PC-9 (cell line): ENCODE measurements at places on chromosomes 11 and 22. TPM values are rescaled to one million over a fixed set of nuclear protein-coding genes. Genes with fewer than 3 reads are reported as not detected.

DNA sequence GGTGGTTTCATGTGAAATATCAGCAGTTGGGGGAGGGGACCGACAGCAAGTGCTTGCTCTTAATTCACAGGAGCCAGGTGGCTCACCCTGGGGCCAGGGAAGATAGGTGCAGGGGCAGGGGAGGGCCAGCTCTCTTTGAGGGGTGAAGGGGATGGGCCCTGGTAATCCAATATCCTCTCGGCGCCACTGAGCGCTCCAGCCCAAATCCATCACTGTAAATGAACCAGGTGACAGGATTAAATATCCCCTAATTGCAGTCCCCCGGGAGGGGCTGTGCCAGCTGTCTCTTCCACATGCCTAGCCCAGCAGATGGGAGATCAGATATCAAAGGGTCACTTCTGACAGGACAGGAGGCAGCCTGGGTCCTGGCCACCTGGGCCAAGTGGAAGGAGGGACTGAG is 531.8 kb upstream of the CADM1 start:
- no peaks in the 10 kb centered on the region for H3K4me1 ChIP-seq
- peaks cover 14% of the 10 kb centered on the region; the same call in 1 of the 2 replicates for H3K27me3 ChIP-seq
- H3K4me3 ChIP-seq, result no peak overlapping the region
- no peak overlapping the region for H3K27ac ChIP-seq
- no peak for DNase-seq

GRCh38 chr11:17734418-17734911 is at the start of gene KCNC1:
TSS of gene KCNC1 (plus strand) at chr11:17734781. CDS start at chr11:17736003, 1,222 bp downstream.
- no peaks in the 10 kb centered on the region for H3K4me1 ChIP-seq
- H3K27ac ChIP-seq, result no peak within 1 kb of the TSS
- no peak within 1 kb of the TSS for H3K4me3 ChIP-seq
- H3K27me3 ChIP-seq, result no peaks in the 10 kb centered on the region; the same call in 1 of the 2 replicates
- DNase-seq, result no peak
- no peaks in the 10 kb centered on the region for H3K36me3 ChIP-seq

The RIMBP3B gene
- 0.18 TPM in 1 of 2 replicates, not detected in the other for total RNA-seq

DNA sequence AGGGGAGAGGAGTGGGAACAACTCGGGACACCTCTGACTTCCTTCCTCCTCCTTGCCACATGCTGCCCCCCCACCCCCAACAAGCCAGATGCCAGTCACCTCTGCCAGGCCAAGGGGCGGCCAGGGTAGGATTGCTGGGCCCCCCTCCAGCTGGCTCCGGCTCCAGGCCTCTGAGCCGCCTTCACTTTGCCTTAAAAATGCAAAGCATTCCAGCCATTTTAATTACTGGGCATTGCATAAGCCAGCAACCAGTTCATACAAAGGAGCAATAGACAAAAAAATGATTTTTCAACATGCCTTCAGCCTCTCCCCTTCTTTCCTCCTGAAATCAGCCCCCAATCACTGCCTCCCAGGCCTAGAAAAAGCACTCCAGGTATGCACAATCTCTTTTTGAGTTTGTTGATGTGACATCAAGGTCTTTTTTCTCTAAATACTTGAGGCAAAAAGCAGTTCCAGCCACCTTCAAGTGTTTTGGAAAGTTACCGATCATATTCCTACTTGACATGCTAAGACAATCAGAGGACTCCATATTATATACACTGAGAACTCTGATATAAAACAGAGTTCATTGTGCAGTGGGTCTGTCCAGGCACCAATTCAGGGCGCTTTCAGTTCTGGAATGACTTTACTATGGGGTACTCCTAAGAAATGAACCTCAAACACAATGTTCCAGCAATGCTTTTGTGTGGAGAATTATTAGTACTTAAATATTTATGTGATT is 12.4 kb upstream of the TIMP3 start:
- H3K27me3 ChIP-seq, result no peaks in the 10 kb centered on the region
- H3K36me3 ChIP-seq, result no peaks in the 10 kb centered on the region
- no peak overlapping the region for H3K4me3 ChIP-seq
- H3K4me1 ChIP-seq, result peaks cover 29% of the 10 kb centered on the region

The C11orf16 gene
- total RNA-seq, result not detected in 2 replicates

The OR6A2 gene
- 0.48 TPM in 1 of 2 replicates, not detected in the other for total RNA-seq

GRCh38 chr22:46131151-46131587 is 19.2 kb upstream of the PPARA start:
- no peak overlapping the region for H3K27ac ChIP-seq
- no peaks in the 10 kb centered on the region for H3K27me3 ChIP-seq
- no peak for DNase-seq
- no peak overlapping the region for H3K4me3 ChIP-seq

The OR51B5 gene
- total RNA-seq, result 1.2 and 2.7 TPM in 2 replicates

The KRTAP5-2 gene
- not detected in 2 replicates for total RNA-seq

- no peak overlapping the region for H3K4me3 ChIP-seq
- no peaks in the 10 kb centered on the region for H3K36me3 ChIP-seq
- no peak for DNase-seq
- H3K4me1 ChIP-seq, result no peaks in the 10 kb centered on the region
- no peak overlapping the region for H3K27ac ChIP-seq
These were observed 344.9 kb downstream of the DYNC2H1 start for GRCh38 chr11:103453915-103454709.

DNA sequence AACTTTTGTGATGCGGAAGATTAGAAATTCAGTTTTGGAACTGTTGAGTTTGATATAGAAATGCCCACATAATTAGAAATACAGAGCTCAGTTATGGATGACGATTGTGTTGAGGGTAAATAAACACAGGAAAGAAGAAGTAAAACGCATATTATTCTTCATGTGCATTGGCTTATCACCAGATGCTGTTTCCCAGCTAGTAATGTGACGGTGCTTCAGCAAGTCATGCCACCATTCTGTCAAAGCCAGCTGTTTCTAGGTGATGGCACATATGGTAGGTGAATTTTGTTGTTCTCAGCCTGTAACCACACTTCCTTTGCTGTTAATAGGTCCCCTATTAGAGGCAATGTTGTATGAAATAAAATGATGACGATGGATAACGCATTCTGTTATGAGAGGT is 68.9 kb downstream of the C11orf65 start:
- no peaks in the 10 kb centered on the region for H3K27me3 ChIP-seq
- no peaks in the 10 kb centered on the region for H3K36me3 ChIP-seq
- no peak overlapping the region for H3K27ac ChIP-seq
